ENCODE measurements at places on chromosomes 4 and X. TPM values are rescaled to one million over a fixed set of nuclear protein-coding genes. Genes with fewer than 3 reads are reported as not detected.

TBC1D8B gene
- total RNA-seq = 1.6 TPM

DNA sequence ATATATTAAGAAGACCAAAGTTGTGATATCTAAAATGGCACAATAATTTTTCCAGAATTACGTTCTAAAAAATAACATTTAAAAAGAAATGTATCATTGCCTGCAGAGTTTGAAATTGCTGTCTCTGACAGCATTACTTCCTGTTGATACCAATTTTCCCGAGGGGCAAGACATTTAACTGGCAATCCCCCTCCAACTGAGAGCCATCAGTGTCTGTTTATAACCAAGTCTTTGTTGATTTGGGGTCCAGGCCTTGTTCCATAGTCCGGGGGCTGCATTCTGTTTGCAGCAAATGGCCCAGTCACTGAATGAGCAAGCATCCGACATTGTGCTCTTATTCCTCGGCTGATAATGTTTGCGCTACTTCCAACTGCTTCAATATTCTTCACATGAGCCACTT lies 231.5 kb downstream of the NAF1 start:
- DNase-seq = no peak

DNA sequence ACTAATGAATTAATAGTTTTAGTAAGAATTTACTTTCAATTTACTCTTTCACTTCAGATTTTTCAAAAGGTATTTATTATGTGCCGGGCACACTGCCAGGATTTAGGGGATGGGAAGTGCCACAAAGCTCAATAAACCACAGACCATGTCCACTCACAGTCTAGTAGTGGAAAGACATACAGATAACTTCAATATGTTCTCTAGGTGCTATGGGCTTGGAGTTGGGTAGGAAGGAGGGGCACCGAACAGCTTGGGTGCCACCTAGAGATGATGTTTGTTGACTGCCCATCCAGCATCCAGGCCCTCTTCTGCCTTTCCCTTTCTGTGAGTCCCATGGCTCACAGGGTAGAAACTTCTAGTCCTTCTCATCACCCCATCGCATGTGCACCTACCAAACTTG lies 17.8 kb downstream of the MFAP3L start:
- no peak for DNase-seq

- DNase-seq = no peak
Observed at GRCh38 chrX:18448416-18448815, 23.0 kb downstream of the CDKL5 start.

Data from cerebellum (tissue), 4 donors.